Stimulated activated CD4-positive, alpha-beta T cell treated with anti-CD3 and anti-CD28 coated beads, Interleukin-15, amount 100 ng/mL, for 48 hours (primary cell): ENCODE measurements at places on chromosomes 6 and 20.

DNA sequence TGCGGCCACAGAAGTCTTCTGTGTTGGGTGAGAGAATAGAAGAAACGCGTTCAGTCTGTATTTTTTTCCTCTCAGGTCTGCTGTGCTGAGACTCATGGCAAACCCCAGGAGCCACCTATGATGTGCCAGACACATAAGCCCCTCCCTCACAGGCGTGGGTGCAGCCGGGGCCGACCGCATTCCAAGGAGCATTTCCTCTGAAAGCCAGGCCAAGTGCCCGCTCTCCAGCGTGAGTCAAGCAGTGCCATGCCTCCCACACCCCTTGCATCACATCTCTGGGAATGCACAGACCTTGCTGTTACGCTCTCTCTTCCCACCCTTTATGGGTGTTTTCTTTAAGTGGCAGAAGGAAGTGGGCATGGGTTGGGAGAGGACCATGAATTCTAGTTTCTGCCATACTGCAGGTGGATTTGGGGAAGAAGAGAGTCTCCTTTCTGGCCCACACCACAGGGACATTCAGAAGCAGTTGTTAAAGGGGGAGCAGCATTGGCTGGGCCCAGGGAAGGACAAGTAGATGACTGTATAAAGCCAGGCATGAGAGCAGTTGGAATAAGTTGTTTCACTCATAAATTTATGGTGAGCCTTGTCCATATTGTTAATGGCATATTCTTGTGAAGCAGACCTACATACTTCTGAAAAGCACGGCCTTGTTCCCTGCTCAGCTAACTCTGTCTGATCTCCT is 37.1 kb upstream of the TFAP2A start:
- DNase-seq = no peak

DNA sequence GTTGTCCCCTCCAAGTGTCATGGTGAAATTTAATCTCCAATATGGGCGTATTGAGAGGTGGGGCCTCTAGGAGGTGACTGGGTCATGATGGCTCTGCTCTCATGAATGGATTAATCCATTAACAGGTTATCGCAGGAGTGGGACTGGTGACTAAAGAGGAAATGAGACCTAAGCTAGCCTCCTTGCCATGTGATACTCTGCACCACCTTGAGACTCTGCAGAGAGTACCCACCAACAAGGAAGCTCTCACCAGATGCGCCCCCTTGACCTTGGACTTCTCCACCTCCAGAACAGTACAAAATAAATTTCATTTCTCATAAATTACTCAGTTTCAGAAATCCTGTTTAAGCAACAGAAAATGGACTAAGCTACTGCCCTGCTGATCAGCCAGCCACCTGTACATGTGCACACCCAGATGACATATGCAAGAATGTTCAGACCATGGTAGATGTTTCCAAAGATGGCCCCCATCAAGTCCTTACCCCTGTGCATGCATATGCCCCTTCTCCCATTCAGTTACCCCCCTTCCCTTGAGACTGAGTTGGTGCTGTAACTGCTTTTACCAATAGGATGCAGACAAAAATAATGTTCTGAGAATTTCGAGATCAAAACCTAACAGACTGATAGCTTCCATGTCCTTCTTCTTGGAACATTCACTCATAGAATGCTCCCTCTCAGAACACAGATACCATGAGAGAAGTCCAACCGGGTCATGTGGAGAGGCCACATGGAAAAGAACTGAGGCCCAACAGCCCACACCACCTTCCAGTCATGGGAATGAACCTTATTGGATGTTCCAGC is 28.4 kb downstream of the MAP3K5 start:
- no peak for DNase-seq

- no peak for DNase-seq
These were observed 31.9 kb upstream of the TBX18 start for GRCh38 chr6:84796343-84796742.

GRCh38 chr6:117231466-117231865 is 33.9 kb upstream of the VGLL2 start:
- no peak for DNase-seq

- no peak for DNase-seq
These were observed 244.8 kb upstream of the CDYL start for GRCh38 chr6:4531406-4531805.

DNA sequence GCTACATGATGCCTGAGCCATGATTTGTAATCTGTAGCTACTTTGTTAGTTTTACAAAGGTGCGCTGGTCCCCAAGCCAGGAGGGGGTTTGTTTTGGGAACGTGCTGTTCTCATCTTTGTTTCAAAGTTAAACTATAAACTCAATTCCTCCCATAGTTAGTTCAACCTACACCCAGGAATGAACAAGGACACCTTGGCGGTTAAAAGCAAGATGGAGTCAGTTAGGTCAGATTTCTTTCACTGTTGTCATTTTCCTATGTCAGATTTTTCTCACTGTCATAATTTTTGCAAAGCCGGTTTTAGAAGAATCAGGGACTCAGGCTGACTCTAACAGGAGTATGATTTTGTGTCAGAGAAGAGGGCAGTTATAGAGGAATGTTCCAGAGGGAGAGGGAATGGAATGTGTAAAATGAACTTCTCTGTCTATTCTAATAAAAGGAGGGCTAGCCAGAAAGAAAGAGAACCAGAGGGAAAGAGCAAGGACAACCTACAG is 2.3 kb upstream of the GMPR start:
- no peak for DNase-seq

- no peak for DNase-seq
These were observed 83.4 kb downstream of the MAP7 start for GRCh38 chr6:136466777-136467176.

- DNase-seq = peak; percentile 20
These were observed 3.1 kb downstream of the STK38 start for GRCh38 chr6:36544228-36544627.

- peak; percentile 50 for DNase-seq
These were observed 268.2 kb downstream of the CDC5L start for GRCh38 chr6:44655412-44656342.

DNA sequence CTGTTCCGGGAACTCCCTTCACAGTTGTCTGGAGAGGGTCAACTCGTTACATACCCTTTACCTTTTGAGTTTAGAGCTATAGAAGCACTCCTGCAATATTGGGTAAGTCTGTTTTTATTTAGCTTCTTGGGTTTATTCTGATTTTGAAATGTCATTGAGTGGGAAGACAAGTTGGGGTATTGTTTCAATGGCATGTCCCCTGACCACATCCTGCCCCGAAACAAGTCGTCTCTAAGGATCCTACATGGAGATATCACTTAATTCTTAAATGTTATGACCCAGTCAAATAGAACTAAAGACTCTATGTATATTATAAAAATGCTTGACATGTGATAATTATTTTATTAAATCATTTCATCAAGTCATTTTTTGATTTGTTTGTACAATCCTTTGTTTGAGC is 9.6 kb downstream of the MRS2 start:
- no peak for DNase-seq

- DNase-seq = no peak
These were observed 668 bp downstream of the PKIB start for GRCh38 chr6:122610690-122611455.

- DNase-seq = no peak
These were observed 431.1 kb upstream of the CDH4 start for GRCh38 chr20:60820918-60821317.

- no peak for DNase-seq
These were observed 60.0 kb upstream of the PBOV1 start for GRCh38 chr6:138278326-138278725.

DNA sequence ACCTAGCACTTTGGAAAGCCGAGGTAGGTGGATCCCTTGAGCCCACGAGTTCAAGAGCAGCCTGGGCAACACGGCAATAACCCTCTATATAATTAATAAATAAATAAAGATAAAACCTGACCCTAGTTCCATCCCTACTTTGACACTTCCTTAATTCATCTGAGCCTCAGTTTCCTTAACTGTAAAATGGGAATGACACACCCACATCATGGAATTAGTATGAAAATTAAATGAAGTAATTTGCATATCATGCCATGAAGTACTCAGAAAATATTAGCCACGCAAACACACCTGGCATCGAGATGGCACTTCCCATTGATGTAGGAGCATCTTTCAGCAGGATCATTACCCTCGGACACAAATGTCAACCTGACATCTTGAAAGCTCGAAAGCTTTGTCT is 19.1 kb downstream of the ZMYND8 start:
- DNase-seq = no peak

GRCh38 chr6:89462503-89462902 is 29.6 kb downstream of the ANKRD6 start:
- DNase-seq = no peak

GRCh38 chr6:119259027-119259426 is 90.5 kb downstream of the MAN1A1 start:
- DNase-seq = no peak

- DNase-seq = no peak
These were observed 240.3 kb upstream of the TAB2 start for GRCh38 chr6:149077208-149077607.

- no peak for DNase-seq
These were observed 292.0 kb downstream of the ALDH8A1 start for GRCh38 chr6:134657751-134658527.

GRCh38 chr6:98904096-98904495 is 43.6 kb downstream of the FBXL4 start:
- no peak for DNase-seq

DNA sequence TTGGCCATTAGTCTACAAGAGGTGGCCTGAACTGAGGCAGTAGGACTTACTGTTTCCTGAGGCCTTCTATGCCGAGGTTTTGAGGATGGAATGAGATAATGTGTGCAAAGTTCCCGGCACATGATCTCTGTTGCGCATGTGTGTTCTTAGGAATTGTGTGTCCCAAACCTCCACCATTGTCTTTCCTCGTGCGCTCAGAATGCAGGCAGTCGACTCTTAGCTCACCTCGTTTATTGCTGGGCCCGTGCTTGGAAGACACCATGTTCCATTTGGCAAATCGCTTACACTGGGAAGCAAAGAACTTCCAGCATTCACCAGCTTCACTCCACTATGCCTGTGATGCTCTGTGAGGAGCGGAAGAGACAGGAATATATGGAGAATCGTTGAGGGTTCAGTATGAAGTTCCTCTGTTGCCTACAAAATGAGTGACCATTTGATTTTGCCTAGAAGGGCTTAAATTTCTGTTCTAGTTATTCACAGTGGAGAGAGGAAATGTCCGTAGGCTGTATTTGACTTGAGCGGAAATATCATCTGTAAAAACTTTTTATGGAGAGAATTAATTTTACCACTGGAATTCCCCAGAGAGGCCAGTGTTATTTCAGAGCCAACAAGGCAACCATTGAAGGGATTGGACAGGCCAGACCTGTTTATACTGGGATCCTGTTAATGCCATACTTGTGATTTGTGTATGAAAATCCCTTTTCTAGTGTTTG is 75.7 kb upstream of the CLDN20 start:
- DNase-seq = no peak

- no peak for DNase-seq
These were observed 8.3 kb downstream of the OR2H1 start for GRCh38 chr6:29465279-29465678.

DNA sequence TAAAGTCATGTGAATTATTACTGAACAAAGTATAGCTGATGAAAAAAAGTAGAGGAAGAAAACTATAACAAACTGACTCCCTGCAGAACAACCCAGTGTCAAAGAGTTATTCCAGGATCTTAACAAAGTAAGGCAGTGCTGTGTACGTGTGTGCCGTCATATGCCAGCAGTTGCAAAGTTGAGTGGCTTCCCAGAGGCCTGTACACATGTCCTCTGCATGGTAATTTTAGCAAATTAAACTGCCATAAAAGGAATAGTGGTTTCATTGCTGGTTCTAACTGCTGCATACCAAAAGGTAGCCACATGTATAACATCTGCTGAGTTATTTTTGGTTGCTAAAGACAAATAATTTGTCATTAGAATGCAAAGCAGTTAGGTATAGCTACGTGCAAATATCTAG is 44.8 kb downstream of the RIPOR2 start:
- no peak for DNase-seq

GRCh38 chr20:46111028-46111835 is 6.9 kb upstream of the CD40 start:
- no peak for DNase-seq

- DNase-seq = no peak
These were observed 7.3 kb downstream of the OARD1 start for GRCh38 chr6:41064841-41065240.

DNA sequence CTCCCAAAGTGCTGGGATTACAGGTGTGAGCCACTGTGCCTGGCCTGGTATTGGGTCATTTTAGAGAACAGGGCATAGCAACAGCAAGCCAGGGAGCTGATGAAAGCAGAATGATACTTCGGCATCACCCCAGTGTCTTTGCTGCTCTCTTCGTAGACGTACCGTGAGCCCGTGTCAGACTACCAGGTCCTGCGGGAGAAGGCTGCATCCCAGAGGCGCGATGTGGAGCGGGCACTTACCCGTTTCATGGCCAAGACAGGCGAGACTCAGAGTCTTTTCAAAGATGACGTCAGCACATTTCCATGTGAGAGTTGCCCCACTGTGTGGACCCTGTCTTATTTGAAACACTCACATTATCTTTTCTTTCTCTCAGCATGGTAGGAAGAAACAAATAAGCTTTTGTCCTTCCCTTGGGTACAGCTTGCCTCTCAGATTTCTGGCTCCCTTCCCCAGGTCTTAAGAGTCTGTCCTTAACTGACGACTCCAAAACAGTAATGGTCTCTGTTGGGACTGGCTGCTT is 15.9 kb downstream of the TAF8 start:
- no peak for DNase-seq
